ENCODE measurements at places on chromosomes 7 and 10.

DNA sequence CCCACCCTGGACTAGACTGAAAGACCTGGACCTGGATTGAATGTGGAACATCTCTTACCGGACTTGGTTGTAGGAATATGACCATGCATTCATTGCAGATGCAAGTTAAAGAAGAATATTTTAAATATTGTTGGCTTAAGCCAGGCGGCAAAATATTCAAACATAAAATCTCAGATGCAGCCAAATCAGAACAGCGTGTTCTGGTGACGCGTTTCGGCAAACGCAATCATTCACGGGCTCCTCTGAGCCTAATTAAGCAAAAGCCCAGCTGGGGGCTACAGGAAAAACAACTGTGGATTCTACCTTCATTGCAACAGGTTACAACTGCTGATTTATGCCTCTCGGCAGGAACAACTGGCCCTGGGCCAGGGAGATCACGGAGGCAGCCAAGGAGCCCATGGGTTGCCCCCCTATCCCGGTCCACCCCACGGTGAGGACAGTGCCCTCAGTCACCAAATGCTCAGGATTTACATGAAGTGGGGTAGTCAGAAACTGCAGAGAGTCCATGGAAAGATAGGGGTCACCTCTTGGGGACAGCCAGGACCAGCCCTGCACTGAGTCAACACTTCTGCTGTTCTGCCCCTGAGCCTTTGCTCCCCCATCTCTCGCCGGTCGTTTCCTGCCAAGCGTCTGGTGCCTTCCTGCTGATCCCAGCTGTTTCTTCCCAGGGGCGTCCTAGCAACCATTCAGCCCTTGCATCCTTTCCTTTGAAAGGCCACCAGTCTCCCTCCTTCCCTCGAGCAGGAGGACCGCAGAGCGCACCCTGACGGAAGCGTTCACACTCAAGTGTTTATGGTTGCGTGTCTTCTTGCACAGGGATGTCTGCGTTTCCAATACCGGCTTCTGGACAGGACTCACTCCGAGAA is 64.4 kb upstream of the SFMBT2 start:
- no peak for DNase-seq

DNA sequence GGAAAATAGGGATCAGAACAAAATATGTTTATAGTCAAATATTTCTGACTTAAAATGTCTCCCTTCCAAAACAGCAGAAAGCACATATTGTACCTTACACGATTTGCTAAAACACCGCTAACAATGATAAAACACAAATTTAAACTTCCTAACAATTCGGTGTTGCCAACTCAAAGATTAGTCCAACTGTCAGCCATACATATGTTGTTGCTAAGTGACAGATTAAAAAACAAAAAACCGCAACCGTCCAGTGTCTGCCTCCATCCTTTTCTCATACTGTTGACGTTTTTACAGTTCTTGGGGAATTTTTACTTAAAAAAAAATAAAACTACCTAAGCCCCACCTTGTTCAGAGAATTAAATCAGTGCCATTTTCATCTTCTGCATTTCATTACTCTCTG is 118.0 kb downstream of the RAB11FIP2 start:
- DNase-seq, result no peak

GRCh38 chr7:85719981-85720953 is 533.4 kb upstream of the SEMA3D start:
- DNase-seq, result no peak

GRCh38 chr10:7306147-7306546 is 104.7 kb downstream of the SFMBT2 start:
- no peak for DNase-seq

DNA sequence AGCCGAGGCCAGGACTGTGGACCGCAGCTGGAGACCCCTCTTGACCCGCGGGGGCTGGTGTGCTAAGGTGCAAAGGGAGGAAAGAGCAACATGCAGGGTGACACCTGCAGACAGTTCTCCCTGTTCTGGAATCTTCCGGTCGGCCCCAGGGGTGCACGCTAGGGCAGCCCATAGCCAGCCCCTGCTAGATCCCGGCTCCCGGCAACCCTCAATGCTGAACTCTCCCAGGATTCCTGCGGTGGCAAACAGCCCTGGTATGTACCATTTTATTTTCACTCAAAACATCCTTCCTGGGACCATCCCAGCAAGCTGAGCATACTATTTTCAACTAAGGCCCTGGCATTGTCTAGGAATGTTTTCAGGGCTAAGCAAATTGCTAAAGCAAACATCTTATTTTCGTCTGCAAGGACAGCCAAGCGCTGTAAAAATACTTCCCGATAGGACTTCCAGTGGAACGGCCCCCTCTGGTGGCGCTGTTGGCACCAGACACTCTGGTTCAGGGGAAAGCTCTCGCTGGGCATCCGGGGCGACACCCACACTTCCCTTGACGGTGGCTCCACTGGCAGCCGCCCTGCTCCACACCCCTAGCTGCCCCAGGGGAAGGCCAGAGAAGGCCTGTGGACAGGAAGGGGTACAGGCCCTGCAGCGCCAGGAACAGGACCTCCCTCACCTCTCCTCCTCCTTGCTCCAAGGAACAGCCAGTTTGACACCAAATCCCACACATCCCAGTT is 99.4 kb downstream of the CTBP2 start:
- peak; percentile 32 for DNase-seq

- no peak for DNase-seq
These were observed 26.9 kb downstream of the PPP1R3C start for GRCh38 chr10:91605968-91606367.

DNA sequence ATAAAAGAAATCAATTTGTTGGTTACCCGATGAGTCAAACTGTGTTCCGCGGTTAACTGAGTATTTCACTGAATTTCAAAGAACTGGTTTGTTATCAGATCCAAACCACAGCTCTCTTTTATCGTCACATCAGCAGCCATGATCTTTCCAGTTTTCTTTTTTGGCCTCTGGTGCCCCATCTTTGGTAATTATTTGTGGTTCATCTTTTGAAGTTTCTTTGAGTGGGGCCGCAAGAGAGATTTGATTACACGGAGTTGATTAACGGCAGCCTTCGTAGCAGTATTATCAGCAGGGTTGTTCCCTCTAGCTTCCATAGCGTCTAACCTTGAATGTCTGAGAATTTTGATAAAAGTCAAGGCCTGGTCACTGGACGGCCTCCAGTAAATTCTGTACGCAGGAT is 154.9 kb upstream of the TNRC18 start:
- DNase-seq, result no peak

DNA sequence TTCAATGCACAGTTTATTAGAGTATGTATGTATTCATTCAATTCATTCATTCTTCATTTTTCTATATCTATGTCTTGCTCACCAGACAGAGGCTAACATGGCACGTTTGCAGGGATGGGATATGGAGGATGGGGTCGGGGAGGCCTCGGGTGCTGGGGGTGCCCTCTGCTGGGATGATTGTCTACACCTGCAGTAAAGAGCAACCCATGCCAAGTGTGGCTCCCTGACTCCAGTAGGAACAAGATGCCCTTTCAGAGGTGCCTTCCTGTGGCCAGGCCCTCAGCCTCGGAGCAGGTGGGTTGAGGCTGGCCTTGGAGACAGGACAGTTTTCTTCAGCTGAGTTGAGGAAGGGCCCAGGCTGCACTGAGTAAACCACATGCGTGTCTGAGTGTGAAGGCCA is 157.2 kb downstream of the SH2D4B start:
- DNase-seq, result no peak

DNA sequence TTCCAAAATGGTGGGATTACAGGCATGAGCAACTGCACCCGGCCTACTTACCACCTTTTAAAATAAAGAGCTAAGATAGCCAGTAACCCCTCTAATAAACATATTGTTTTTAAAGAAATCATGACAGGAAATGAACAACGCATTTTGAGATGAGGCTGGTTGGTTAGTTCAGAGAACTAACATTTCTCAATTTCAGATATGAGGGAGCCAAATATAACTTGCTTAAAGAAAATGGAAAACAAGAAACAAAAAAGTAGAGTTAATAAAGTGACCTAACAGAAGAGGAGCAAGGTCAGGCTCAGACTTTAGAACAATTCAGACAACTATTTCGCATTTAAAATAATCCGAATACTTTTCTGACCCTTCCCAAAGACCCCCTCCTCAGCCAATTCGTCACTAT is 254.9 kb upstream of the PHF14 start:
- DNase-seq, result no peak

- DNase-seq, result no peak
These were observed 52.0 kb downstream of the THNSL1 start for GRCh38 chr10:25068152-25069058.

DNA sequence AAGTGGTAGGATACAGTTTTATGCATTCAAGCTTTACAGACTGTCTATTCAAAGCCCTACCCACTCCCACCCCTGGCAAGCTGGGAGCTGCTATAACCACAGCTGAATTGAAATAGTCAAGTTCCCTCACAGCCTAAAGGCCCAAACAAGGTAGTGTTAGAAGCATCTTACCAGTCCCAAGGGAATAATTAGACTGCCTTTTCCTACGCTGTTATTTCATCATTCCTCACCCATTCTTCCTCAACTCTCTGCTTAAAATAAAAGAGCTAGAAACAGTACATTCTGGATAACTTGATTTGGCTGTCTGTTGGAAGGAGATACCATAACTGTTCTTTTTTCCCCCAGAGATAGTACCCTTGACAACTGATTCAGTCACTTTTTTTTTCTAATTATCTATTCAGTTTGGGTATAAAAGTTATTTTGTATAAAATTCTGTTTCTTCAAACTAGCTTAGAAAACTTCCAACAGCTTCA is 54.0 kb downstream of the RAPGEF5 start:
- no peak for DNase-seq

DNA sequence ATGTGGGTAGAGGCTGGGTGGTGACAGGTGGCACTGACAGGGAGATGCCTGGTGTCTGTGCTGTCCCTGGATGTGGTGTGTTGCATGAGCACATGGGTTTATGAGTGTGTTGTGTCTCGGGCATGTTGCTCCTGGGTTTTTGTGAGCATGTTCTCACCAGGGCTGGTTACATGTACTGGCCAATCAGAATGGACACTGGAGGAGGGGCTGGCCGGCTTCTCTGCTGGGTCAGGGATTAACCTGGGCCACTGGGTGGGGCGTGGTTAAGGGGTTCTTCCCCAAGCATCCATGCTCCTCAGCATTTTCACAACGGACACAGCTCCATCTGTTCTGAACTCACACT is 20.8 kb upstream of the VOPP1 start:
- no peak for DNase-seq

DNA sequence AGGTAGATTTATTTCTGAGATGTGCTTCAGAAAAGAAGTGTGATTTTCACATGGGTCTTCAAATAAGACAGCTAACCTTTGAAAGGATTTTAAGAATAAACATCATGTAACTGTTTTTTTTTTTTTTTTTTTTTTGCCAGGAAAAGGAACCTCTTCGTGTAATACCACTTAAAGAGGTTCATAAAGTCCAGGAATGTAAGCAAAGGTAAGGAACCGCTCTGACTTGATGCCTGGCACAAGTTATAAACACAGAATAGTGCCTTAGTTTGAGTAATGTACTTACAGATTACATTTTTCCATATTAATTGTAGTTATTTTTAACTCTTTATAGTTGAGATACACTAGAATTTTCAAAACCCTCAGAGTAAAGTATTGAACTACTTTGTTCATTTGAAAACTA is 30.4 kb upstream of the ARMS2 start:
- DNase-seq, result no peak

DNA sequence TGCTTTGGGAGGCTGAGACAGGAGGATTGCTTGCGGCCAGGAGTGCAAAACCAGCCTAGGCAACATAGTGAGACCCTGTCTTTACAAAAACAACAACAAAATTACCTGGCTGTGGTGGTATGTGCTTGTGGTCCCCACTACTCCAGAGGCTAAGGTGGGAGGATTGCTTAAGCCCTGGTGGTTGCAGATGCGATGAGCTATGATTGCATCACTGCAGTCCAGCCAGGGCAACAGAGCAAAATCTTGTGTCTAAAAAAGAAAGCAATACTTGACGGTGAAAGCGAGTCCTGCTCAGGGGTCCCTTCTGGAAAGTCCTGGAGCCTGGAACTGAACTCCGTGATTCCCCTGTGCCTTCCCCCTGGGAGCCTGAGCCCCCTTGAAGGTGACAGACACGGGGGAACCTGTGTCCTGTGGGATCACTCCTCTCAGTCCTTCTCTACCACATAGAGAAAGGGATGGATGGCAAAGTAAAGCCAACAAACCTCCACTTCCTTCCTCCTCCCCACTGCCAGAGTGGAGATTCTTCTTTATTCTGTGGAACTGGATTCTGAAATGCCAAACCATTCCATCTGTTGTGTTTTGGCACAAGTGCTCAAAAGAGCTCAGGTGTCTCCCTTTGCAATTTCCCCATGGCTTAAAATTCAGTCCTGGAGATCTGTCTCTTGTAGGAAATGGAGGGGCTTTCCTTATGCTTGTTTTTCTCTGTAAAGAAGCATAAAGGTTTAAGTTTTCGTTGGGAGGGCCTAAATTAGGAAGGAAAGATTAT is 50.6 kb downstream of the KIAA1217 start:
- no peak for DNase-seq

GRCh38 chr7:2452074-2452507 is 24.1 kb downstream of the GRIFIN start:
- DNase-seq, result no peak

DNA sequence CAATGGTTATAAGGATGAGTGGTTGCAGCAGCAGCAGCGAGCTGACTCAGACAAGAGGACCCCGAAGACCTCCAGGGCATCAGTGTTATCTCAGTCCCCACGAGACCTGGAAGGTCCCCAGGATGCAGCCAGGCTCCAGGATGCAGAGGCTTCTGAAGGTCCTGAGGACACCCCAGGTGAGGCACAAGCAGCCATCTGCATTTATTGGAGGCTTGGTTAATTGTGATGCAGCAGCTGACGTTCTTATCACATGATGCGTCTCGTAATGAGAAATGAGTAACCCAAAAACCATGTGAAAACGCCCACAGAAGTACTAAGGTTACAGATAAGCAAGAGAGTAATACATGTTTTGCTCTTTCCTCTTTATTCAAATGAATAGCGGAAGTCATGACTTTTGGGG is 17.4 kb downstream of the C7orf57 start:
- DNase-seq, result no peak

DNA sequence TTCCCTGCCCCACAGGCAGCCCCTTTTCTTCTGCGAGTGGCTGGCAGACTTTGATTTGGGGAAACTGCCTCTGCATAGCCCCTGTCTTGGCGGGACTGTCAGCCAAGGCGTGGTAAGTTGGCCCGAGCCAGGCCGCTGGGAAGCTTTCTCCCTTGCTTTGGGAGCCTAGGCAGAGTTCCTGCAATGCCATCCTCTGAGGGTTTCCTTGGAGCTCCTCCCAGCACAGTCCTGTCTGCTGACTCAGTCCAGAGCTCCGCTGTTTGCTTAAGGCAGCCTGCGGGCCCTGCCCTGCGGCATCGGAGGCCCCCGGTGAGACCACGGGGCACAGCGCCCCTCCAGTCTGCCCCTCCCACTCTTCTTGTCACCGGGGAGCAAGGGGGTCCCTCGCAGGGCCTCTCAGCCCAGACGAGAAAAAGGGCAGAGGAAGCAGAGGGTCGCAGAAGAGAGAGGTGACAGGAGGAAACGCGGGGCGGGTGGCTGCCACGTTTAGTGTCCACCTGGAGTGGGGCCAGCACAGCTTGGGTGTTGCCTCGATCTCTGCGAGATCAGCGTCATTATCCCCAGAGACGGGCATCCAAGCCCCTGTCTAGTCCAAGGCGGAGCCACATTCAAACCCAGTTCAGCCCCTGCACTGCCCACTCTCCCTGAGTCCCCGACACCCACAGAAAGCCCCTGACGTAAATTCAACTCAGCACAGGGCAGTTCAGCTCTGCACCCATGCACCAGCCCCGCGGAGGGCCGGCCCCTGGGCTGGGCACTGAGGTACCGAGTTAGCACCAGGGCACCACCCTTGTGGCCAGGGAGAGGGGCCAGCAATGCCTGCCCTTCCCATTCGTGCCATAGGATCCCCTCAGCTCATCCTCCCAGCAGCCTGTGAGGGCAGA is 59.0 kb upstream of the CHST15 start:
- no peak for DNase-seq

- no peak for DNase-seq
These were observed 337.9 kb downstream of the PTPRN2 start for GRCh38 chr7:158249692-158250091.

GRCh38 chr10:133177380-133178157 is 17.6 kb downstream of the KNDC1 start:
- DNase-seq, result no peak

All from activated T-cell treated with anti-CD3 and anti-CD28 coated beads for 48 hours (primary cell).